Testis (tissue), 5 donors: ENCODE measurements at places on chromosomes 5 and 9.
A peak's percentile ranks its signal among the peaks of the same experiment; 100 is the strongest.

GRCh38 chr5:67581203-67581602, 384.6 kb upstream of the CD180 start:
- DNase-seq, result no peak

DNA sequence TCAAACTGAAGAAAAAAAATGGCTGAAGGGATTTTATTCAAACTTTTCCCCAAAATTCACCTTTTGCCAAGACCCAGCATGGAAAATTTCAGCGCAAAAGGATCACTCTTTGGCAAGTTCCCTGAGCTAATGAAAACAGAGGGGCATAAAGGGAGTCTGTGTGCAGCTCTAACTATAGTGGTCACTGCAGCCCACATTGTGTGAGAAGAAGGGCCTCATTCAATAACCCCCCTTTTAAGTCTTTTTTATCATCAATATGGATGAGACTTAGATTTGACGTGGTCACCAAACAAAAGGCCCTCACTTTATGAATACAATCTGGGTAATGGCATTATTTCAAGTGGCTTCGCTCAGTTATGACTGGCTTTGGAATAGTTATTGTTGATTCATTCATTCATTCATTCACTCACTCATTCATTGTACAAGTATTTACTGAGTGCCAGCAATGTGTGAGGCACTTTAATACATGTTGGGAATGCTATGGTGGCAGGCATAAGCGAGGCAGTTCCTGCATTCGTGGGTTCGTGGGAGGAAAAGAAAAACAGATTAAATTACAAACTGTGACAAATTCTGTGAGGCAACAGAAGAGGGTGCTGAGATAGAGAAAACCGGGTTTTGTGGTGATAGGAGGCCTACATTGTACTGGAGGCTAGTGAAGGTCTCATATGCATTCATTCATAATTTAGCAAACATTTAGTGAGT, 145.7 kb upstream of the KLF4 start:
- no peak for DNase-seq

- DNase-seq, result peak; percentile 18
Measured at GRCh38 chr5:137220523-137220927, 278.6 kb downstream of the SPOCK1 start.

GRCh38 chr9:116572095-116572748, 114.9 kb upstream of the TRIM32 start:
- peak; percentile 91 for DNase-seq

DNA sequence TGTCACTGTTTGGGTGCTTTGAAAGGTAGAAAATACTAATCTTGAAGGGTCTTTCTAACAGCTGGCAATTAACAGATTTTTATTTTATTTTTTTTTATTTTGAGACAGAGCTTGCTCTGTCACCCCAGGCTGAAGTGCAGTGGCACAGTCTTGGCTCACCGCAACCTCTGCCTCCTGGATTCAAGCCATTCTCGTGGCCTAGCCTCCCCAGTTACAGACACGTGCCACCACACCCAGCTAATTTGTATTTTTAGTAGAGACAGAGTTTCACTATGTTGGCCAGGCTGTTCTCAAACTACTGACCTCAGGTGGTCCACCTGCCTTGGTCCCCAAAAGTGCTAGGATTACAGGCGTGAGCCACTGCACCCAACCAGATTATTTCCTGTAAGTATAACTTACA, 12.8 kb upstream of the APC start:
- DNase-seq, result no peak

DNA sequence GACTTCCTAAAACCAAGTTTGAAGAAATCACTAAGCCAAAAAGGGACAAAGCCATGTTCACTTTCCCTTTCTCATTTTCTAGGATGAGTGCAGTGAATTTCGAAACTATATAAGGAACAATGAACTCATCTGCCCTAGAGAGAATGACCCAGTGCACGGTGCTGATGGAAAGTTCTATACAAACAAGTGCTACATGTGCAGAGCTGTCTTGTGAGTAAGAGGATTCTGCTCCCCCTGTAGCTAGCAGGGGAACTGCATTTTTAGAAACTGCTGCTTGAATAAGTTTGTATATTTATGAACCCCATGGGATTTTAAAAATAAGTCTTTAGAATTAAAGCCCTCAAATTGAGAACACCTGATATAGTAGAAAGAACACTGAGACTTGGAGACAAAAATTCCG, 42.7 kb upstream of the SPINK14 start:
- no peak for DNase-seq

- no peak for DNase-seq
Measured at GRCh38 chr5:130109152-130109551, 204.9 kb downstream of the CHSY3 start.

DNA sequence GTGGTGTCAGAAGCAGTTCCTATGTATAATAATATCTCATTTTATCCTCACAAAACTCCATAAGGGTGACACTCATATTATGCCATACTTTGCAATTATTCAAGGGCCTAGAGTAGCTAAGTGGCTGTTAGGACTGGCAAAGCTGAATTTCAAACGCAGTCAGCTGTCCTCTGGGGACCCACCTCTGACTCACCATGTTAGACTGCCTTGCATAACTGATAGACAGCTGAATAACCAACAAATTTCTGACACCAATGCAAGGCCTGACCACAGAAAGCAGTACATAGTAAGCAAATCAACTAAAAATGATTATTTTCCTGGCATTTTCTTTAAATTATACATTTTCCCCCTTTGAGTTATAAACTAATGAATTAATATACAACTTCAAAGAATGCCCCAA, 251.6 kb upstream of the PTGER4 start:
- DNase-seq, result no peak

GRCh38 chr5:171577042-171577758, 157.8 kb downstream of the FGF18 start:
- no peak for DNase-seq

- no peak for DNase-seq
Measured at GRCh38 chr9:70595211-70595610, 180.8 kb upstream of the KLF9 start.

DNA sequence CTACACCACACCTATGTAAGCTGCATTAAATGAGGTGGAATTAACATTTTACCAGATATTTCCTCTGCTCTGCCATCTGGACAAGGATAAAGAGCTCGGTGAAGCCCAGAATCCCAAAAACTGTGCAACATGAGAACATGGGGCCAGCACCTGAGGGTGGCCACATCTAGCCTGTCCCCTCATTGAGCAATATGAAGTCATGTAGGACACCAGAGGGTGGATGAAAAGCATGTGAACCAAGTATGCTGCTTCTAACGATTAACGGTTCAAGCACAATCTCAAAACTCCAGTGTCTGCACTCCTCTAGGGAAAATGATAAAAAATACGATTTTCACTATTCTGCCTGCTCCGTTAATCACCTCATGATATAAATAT, 545.8 kb downstream of the EBF1 start:
- DNase-seq, result no peak

GRCh38 chr5:6733411-6734242, 20.4 kb downstream of the TENT4A start:
- no peak for DNase-seq

- no peak for DNase-seq
Measured at GRCh38 chr5:42020788-42021530, 95.9 kb downstream of the FBXO4 start.

- DNase-seq, result peak; percentile 21
Measured at GRCh38 chr5:65262096-65262495, 219.6 kb downstream of the ADAMTS6 start.

- no peak for DNase-seq
Measured at GRCh38 chr9:16031971-16032370, 479.1 kb downstream of the CCDC171 start.

DNA sequence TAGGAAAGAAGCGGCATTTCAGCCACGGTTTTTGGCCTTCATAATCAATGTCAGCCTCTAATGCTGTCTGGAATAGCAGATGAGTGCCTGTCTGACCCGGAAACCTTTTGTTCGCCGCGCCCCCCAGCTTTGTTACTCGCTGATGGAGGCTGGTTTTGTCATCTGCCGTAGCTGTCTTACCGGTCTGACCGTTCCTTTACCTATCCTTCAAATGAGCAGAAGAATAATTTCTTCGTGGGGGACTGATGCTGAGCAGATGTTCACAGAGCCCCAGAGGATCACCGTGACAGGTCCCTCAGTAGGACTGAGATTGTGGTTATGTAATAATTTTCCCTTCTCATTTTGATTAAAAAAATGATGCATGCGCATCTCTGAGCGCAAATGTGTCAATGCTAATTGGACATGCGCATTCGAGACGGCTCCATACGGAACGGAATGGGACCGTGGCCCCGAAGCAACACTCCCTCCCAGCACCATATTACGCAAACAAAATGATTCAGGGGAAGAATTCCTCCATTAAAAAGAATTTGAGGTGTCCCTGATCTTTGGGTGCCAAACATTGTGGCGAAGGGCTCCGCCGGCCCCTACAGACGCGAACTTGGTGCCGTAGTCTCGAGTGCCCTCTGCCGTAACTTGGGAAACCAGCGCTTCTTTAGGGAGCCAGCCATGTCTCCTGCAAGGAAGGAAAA, 27.6 kb downstream of the TLX3 start:
- DNase-seq, result peak; percentile 61

- no peak for DNase-seq
Measured at GRCh38 chr9:98312365-98312764, 56.9 kb upstream of the TBC1D2 start.

DNA sequence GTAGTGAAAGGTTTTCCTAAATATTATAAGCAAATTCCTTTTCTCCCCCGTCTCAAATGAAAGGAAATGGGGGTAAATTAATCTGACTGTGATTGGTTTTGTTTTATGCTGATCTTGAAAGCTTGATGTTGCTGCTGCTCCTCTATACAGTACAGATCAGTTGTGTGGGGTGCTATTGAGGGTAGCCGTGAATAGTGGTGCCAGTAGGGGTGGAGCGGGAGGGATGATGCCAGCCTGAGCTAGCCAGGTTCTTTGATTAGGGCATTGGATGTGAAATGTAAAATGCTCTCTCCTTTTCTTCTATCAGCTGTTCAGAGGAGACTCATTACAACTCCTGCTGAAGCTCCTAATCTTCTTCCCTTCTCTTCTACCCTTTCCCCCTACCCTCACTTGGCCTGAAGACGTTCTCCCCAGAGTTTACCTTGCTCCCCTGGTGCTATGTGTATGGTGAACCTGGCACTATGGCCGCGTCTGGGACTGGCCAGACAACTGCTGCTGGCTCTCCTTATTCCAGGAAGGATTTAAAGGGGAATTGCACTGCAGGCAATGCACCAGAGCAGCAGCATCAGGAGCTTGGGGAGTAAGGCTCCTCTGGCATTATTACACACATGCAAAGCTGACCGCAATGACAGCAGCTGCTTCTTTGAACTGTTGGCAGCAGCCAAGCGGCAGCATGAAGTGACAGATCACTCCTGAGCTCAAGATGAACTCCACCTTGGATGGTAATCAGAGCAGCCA, 566 bp downstream of the GPR21 start:
- DNase-seq, result no peak

DNA sequence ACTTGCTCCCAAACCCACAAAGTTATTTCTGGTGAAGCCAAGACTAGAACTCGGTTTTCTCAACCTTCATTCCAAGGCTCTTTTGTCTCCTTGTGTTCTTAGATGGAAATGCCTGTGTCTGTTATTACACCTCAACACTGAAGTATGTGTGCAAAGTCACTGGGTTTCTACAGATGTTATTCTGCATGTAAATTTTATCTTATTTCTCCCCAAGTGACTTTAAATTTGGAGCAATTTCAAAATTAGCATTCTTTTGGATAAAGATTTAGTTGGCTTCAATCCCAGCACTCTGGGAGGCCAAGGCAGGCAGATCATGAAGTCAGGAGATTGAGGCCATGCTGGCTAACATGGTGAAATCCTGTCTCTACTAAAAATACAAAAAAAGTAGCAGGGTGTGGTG, 104.4 kb upstream of the GNA14 start:
- no peak for DNase-seq

DNA sequence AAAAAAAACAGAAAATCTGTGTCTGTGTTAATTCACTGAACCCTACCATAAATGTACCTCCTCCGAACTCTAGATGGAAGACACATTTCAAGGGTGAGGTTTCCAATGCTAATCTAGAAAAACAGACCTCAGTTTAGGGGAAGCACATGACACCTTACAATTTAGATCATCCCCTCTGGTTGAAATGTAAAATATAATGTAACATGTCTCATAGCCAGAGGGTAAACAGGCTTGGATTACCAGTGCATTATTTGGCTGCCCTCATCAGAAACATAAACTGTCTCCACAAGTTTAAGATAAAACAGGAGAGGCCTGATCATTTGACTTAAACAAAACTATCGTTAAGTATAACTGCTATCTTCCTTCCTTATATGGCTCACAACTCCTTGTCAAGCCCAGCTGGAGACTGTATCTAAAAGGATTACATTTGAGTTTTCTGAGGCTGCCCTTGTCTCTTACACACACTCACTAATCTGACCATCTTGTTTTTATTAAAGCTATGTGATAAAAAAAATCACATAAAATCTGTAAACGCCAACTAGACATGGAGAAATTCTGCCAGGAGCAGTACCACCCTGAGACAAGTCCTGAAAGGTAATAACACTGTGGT, 105.7 kb downstream of the LURAP1L start:
- no peak for DNase-seq

- no peak for DNase-seq
Measured at GRCh38 chr5:157540707-157541446, 34.7 kb downstream of the ADAM19 start.

DNA sequence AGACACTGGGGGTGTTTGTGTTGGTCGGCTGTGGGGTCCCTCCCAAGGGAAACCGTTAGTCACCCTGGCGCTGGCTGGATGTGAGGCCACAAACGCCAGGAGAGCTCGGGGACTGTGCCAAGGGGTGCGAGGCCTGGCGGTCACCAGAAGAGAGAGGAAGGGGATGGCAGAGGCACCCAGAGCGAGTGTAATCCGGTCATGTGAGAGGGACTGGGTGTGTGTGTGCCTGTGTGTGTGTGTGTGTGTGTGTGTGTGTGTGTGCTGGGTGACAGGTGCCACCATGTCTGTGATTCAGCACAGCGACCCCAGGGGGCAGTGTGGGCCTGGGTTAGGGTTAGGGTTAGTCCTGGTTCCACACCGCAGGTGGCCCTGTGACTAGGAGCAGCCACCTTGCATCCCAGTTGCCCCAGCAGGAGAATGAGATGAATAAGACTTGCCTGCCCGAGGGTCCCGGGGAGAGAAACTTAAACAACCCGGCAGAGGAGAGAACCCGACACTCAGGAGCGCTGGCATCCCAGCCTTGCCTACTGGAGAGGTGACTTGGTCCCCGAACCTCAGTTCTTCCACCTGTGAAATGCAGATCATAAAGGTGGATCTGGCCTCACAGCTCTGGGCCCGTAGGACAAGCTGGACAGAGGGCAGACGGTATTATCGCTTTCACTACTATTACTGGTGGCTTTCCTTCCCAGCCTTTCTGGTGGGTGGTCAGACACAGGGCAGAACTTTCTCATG, 1.4 kb upstream of the ADAMTSL2 start:
- peak; percentile 67 for DNase-seq

GRCh38 chr5:128537221-128537999, 635 bp downstream of the FBN2 start:
- peak; percentile 30 for DNase-seq

DNA sequence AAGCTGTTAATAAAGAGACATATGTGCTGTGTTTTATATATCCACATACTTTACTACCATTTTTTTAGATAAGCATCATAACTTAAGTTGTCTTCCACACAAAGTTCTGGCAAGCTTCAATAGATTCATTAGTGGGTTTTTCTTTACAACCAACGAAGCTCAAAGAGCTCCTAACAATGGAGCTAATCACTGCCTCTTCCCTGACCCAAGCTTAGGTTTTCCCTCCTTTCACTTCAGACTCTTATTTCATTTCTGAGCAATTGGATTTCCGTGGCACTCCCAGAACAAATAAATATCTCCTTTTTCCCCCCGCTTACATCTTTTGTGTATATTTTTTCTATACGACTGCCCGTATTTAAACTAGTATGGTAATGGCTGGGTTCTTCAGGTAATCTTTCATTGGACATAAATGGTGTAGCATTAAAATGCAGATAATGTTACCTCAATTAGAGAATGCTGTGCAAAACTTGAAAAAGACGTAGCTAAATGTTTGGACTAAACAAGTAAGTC, 275.5 kb upstream of the TMEM161B start:
- no peak for DNase-seq
